ENCODE measurements at places on chromosomes 12 and 14. TPM values are rescaled to one million over a fixed set of nuclear protein-coding genes. Genes with fewer than 3 reads are reported as not detected.

MMP14 gene
- total RNA-seq, result 1.5 TPM

KCNJ8 gene
- not detected for total RNA-seq

WDHD1 gene
- 53.8 TPM for total RNA-seq

SLC8B1 gene
- total RNA-seq, result 21.2 TPM

SERPINA3 gene
- not detected for total RNA-seq

RD3L gene
- not detected for total RNA-seq

OAS3 gene
- 50.1 TPM for total RNA-seq

CPNE6 gene
- total RNA-seq, result not detected

CFAP54 gene
- 0.17 TPM for total RNA-seq

RNASE1 gene
- not detected for total RNA-seq

KLRC2 gene
- total RNA-seq, result not detected

CLEC1A gene
- total RNA-seq, result not detected

MYO1A gene
- total RNA-seq, result 2.6 TPM

TMEM229B gene
- 1.7 TPM for total RNA-seq

TAS2R19 gene
- 3.6 TPM for total RNA-seq

GUCY2C gene
- total RNA-seq, result not detected

KRT6A gene
- not detected for total RNA-seq

RFLNA gene
- not detected for total RNA-seq

SMCO3 gene
- total RNA-seq, result not detected

PALS1 gene
- 5.2 TPM for total RNA-seq

TMEM233 gene
- total RNA-seq, result not detected

TMEM132C gene
- not detected for total RNA-seq

CISTR gene
- not detected for total RNA-seq

CCDC196 gene
- not detected for total RNA-seq

ABCC9 gene
- total RNA-seq, result not detected

IGFBP6 gene
- 0.81 TPM for total RNA-seq

ENO2 gene
- total RNA-seq, result 147 TPM

IL26 gene
- 8.1 TPM for total RNA-seq

DPY19L2 gene
- total RNA-seq, result 0.22 TPM

VAMP1 gene
- total RNA-seq, result 52.8 TPM

CIROP gene
- not detected for total RNA-seq

AMN gene
- 0.44 TPM for total RNA-seq

LMNTD1 gene
- total RNA-seq, result not detected

NTN4 gene
- total RNA-seq, result not detected

TOMM20L gene
- total RNA-seq, result not detected

MYF6 gene
- total RNA-seq, result not detected

GNG2 gene
- 126 TPM for total RNA-seq

CYP27B1 gene
- total RNA-seq, result 9.9 TPM

PLEKHD1 gene
- total RNA-seq, result not detected

CCNK gene
- total RNA-seq, result 87.1 TPM

KRT79 gene
- not detected for total RNA-seq

SERPINA12 gene
- not detected for total RNA-seq

CD163 gene
- not detected for total RNA-seq

TXNDC16 gene
- total RNA-seq, result 4.8 TPM

C12orf50 gene
- 0.07 TPM for total RNA-seq

TMCC3 gene
- 0.12 TPM for total RNA-seq

ADAMTS20 gene
- not detected for total RNA-seq

LRP1 gene
- total RNA-seq, result 0.26 TPM

CCDC184 gene
- total RNA-seq, result 0.75 TPM

LRRC10 gene
- total RNA-seq, result not detected

ZC3H10 gene
- total RNA-seq, result 13.7 TPM

GLIPR1L1 gene
- not detected for total RNA-seq

All from activated T-helper 1 cell treated with anti-CD3 and anti-CD28 coated beads, Interleukin-12 subunit alpha, Interleukin-12 subunit beta, Interleukin-2, Interleukin-4 antibody, amounts not matched to agents 30 ng/mL and 10 ng/mL and 1 ng/mL, durations not matched to agents 14 hours and 24 hours and 36 hours (primary cell).